Smooth muscle cell of the pulmonary artery (primary cell): ENCODE measurements at places on chromosomes 11 and 22. TPM values are rescaled to one million over a fixed set of nuclear protein-coding genes. Genes with fewer than 3 reads are reported as not detected.

CD151 gene
- 1,084 and 1,441 TPM in 2 replicates for total RNA-seq

LRP4 gene
- 6.9 and 8.1 TPM in 2 replicates for total RNA-seq

UBQLNL gene
- total RNA-seq: 0.23 and 0.33 TPM in 2 replicates

FAT3 gene
- total RNA-seq: 1.1 and 1.5 TPM in 2 replicates

MS4A7 gene
- total RNA-seq: not detected in 2 replicates

RPS6KA4 gene
- 37.9 and 52.5 TPM in 2 replicates for total RNA-seq

CARNS1 gene
- 0.59 and 0.69 TPM in 2 replicates for total RNA-seq

APOA4 gene
- total RNA-seq: not detected in 2 replicates

PHOX2A gene
- not detected in 2 replicates for total RNA-seq

PGA5 gene
- total RNA-seq: 0.65 TPM in 1 of 2 replicates, not detected in the other
